ENCODE measurements at places on chromosomes 4 and X. TPM values are rescaled to one million over a fixed set of nuclear protein-coding genes. Genes with fewer than 3 reads are reported as not detected.

- H3K27me3 ChIP-seq: no peaks in the 10 kb centered on the region
- H3K4me1 ChIP-seq: peaks cover 5% of the 10 kb centered on the region
- DNase-seq: no peak
- no peak overlapping the region for H3K4me3 ChIP-seq
Observed at GRCh38 chr4:87087420-87087819, 133.0 kb downstream of the KLHL8 start.

DNA sequence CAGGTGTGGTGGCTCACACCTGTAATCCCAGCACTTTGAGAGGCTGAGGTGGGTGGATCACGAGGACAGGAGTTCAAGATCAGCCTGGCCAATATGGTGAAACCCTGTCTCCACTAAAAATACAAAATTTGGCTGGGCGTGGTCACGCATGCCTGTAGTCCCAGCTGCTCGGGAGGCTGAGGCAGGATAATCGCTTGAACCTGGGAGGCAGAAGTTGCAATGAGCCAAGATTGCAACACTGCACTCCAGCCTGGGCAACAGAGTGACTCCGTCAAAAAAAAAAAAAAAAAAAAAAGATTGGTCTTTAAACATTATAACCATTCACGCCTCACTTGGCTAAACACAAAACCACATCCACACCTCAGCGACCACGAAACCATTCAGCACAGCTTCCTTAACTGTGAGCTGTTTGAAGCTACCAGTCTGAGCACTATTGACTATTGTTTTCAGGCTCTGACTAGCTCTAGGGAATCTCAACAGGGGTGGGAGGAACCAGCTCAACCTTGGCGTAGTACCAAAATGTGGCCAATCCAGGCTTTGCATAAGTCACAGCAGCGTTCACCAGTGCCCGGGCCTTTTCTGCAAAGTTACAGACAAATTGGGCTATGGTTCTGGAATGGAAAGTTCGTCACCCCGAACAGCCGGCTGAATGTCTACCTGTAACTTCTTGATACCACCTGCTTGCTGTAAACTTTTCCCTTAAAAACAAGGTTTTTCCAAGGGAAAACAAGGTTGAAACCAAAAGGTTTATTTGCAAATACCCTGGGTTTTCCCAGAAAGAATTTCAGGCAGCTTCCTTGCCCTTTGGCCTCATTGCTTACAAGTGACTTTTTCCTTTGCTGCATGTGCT is 73.6 kb upstream of the DHX15 start:
- H3K27me3 ChIP-seq: no peaks in the 10 kb centered on the region
- H3K4me1 ChIP-seq: no peaks in the 10 kb centered on the region
- no peak overlapping the region for H3K27ac ChIP-seq
- H3K4me3 ChIP-seq: no peak overlapping the region

Gene DUSP21
- total RNA-seq: not detected

Gene NDST4
- not detected for total RNA-seq

DNA sequence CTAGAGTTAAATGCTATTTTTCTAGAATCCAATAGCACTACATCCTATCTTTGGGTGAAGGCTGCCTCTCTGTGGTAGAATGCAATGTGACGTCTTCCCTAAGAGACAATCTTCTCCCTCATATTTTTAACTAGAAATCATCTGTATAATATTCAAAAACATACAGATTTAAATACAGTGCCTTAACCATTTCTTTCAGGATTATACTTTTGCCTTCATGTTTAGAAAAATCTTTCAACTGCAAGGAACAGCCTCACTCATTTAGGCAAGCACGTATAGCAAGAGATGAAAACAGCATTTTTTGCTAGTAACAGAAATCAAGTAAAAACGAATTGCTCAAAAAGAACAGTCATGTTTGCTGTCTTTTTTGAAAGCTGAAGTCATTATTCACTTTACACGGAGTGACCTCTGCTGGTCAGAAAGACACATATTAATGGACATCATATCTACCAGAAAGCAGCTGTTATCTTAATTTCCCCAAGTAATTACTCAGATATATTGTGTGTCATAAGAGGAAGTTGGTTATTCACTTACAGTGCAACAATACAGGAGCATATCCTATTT is 422.3 kb downstream of the STPG2 start:
- no peaks in the 10 kb centered on the region for H3K36me3 ChIP-seq
- no peak overlapping the region for H3K27ac ChIP-seq
- H3K4me3 ChIP-seq: no peak overlapping the region

DNA sequence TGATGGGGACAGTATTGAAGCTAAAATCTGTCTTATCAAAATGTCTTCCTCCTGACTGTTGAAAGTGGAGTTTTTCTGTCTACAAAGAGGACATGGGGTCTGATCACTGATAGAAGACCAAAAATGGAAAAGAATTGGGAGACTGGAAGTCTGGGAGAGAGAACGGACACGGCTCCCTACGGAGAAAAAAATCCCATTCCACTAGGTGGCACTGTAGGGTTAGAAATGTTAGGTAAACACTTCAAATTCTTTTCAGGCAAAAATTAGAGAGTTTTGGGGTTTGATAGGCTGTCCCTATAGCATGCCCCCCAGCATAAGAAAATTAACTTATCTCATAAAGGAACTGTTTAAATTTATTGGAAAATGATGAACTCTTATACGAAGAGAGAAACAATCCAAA is 200.5 kb downstream of the FAM133A start:
- no peaks in the 10 kb centered on the region for H3K27me3 ChIP-seq
- no peak overlapping the region for H3K4me3 ChIP-seq
- H3K27ac ChIP-seq: no peak overlapping the region

DNA sequence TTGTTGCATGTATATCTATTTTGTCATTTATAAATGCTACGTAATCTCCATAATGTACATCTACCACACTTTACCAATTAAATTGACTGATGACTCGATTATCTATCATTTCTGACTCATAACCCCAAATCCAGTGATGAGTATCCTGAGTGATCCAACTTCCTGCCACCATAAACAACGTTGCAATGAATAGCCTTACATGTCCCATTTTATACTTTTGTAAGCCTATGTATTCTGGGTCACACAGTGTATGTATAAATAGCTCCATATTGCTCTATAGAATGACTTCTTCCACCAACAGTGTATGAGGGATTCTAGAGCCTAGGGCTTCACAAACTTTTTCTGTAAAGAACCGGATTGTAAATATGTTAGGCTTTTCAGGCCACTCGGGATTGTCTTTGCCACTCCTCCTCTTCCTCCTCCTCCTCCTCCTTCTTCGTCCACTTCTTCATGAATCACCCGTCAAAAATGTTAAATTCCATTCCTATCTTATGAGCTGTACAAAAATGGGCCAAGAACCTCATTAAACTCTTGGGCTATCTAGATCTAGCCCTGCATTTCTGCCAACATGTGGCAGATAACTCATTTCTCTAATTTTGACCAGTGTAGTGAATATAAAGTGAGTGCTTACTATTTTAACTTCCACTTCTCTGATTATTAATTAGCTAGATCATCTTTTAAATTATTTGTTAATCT is 672.2 kb upstream of the AMOT start:
- no peaks in the 10 kb centered on the region for H3K27me3 ChIP-seq
- H3K36me3 ChIP-seq: no peaks in the 10 kb centered on the region
- H3K4me1 ChIP-seq: peaks cover 20% of the 10 kb centered on the region

Gene SCLT1
- 13.3 TPM for total RNA-seq

Gene SLC6A14
- 0.05 TPM for total RNA-seq

DNA sequence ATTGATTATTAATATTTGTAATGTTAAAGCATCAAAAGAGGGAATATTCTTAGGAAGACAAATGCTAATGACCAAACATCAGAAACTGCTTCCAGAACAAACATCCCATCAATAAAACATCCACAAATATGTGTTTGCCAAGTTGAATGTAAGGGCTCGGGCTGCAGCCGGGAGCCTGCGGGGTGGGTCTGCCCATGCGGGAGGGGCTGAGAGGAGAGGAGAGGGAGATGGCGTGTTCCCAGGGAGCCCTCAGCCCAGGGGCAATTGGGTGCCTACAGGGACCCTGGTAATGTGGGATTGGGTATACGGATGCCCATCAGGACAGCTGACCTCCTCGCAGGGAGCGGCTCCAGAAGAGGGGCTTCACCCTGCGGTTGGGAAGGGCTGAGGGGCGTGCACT is 38.4 kb upstream of the PSAPL1 start:
- no peaks in the 10 kb centered on the region for H3K36me3 ChIP-seq
- no peak overlapping the region for H3K27ac ChIP-seq
- no peak overlapping the region for H3K4me3 ChIP-seq
- no peak for DNase-seq

GRCh38 chr4:125734504-125734903 is 419.7 kb downstream of the FAT4 start:
- H3K4me3 ChIP-seq: no peak overlapping the region
- no peak overlapping the region for H3K27ac ChIP-seq
- no peak for DNase-seq
- H3K27me3 ChIP-seq: no peaks in the 10 kb centered on the region
- H3K36me3 ChIP-seq: no peaks in the 10 kb centered on the region

Gene VEGFD
- 0.37 TPM for total RNA-seq

DNA sequence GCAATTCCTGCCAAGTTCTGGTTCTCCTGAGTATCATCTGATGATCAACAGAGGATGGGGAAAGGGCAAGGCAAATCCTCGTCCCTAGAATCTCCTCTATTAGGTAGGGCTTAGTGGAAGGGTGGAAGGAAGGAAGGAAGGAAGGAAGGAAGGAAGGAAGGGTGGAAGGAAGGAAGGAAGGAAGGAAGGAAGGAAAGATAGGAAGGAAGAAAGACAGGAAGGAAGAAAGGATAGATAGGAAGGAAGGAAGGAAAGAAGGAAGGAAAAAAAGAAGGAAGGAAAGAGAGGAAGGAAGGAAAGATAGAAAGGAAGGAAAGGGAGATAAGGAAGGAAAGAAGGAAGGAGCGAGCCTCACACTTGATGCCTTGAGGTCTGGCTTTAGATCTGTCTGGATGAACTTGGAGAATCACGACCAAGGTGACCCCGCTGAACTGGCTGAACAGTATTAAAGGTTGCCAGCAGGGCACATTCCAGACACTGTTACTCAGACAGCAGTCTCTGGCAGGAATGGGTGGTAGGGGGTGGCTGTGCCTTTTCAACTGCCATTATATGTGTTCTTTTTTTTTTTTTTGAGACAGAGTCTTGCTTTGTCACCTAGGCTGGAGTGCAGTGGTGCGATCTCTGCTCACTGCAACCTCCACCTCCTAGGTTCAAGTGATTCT is 57.1 kb downstream of the MAP7D2 start:
- H3K4me1 ChIP-seq: peaks cover 18% of the 10 kb centered on the region
- no peaks in the 10 kb centered on the region for H3K27me3 ChIP-seq
- no peaks in the 10 kb centered on the region for H3K36me3 ChIP-seq
- H3K27ac ChIP-seq: no peak overlapping the region

DNA sequence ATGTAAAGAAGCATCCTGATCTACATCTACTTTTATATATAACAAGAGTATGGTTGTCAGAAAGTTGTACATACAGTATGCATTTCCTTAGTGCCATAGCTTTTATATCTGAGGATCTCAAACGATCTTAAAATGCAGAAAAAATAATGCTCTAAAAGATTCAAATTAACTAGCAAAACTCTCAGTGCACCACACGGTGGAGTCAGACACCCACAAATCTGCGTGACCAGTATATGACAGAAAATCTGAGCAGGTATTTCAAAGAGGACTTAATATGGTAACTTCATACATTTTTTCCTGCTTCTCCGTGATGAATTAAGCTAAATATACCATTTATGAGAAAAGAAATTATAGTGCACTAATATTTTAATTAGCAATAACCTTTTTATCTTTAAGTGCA is 803.0 kb downstream of the DMD start:
- no peak for DNase-seq
- no peaks in the 10 kb centered on the region for H3K4me1 ChIP-seq
- no peak overlapping the region for H3K27ac ChIP-seq

Gene CYTL1
- not detected for total RNA-seq

DNA sequence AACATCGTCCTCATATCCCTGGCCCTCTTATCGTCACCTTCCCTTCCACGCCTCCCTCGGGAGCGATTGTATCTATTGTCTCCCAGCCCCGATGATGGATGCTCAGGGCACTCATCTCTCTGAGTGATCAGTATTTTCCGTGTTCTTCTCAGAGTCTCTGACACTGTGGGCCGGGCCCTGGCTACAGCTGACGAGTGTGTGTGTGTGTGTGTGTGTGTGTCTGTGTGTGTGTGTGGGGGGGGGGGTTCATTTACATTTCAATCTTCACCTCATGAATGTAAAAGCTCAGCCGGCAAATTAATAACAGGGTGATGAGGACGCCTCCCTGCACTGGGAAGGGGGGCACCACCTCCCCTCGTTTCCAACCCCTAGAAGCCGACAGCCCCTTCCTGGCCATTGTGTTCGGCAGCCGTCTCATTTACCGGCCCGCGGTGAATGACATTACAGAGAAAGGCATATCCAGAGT is 159.5 kb downstream of the SHOX start:
- no peaks in the 10 kb centered on the region for H3K4me1 ChIP-seq
- DNase-seq: no peak

DNA sequence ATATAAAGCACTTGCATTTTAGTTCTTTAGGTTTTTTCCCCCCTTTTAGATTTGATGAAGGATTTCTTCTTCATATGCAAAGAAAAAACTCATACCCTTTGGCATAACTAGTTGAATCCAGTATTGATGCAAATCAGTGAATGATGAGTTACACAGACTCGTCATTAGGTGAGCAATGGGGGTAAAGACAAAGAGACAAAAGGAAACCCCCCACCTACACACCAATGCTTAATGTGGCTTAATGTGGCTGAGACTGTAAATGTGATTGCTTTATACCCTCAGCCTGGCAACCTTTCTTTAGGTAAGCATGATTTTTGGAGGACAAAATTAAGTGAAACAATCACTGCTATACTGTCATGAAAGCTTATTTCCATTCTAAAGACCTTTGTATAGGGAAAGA is 39.5 kb downstream of the CD40LG start:
- H3K36me3 ChIP-seq: no peaks in the 10 kb centered on the region
- H3K4me1 ChIP-seq: no peaks in the 10 kb centered on the region
- no peak for DNase-seq
- no peak overlapping the region for H3K4me3 ChIP-seq

Gene PPARGC1A
- not detected for total RNA-seq

- no peaks in the 10 kb centered on the region for H3K36me3 ChIP-seq
- H3K4me3 ChIP-seq: no peak overlapping the region
- no peaks in the 10 kb centered on the region for H3K4me1 ChIP-seq
- DNase-seq: no peak
Observed at GRCh38 chr4:76363556-76364290, 57.2 kb downstream of the STBD1 start.

Gene LONRF3
- total RNA-seq: 3.1 TPM

Gene PRDM5
- 5.1 TPM for total RNA-seq

- peak; percentile 19 for DNase-seq
- no peak overlapping the region for H3K27ac ChIP-seq
- H3K4me3 ChIP-seq: no peak overlapping the region
- H3K36me3 ChIP-seq: no peaks in the 10 kb centered on the region
- H3K27me3 ChIP-seq: no peaks in the 10 kb centered on the region
Observed at GRCh38 chr4:156169011-156169410, 215.3 kb upstream of the CTSO start.

- H3K27ac ChIP-seq: no peak overlapping the region
- H3K36me3 ChIP-seq: no peaks in the 10 kb centered on the region
- H3K27me3 ChIP-seq: no peaks in the 10 kb centered on the region
- H3K4me1 ChIP-seq: no peaks in the 10 kb centered on the region
- no peak overlapping the region for H3K4me3 ChIP-seq
Observed at GRCh38 chr4:176404621-176405020, 84.9 kb downstream of the SPCS3 start.

Gene SEL1L3
- 45.0 TPM for total RNA-seq

Gene TMEM47
- 0.10 TPM for total RNA-seq

Measured in HCT116 (cell line).